ENCODE measurements at places on chromosomes 16 and 17.
A peak's percentile ranks its signal among the peaks of the same experiment; 100 is the strongest.

DNA sequence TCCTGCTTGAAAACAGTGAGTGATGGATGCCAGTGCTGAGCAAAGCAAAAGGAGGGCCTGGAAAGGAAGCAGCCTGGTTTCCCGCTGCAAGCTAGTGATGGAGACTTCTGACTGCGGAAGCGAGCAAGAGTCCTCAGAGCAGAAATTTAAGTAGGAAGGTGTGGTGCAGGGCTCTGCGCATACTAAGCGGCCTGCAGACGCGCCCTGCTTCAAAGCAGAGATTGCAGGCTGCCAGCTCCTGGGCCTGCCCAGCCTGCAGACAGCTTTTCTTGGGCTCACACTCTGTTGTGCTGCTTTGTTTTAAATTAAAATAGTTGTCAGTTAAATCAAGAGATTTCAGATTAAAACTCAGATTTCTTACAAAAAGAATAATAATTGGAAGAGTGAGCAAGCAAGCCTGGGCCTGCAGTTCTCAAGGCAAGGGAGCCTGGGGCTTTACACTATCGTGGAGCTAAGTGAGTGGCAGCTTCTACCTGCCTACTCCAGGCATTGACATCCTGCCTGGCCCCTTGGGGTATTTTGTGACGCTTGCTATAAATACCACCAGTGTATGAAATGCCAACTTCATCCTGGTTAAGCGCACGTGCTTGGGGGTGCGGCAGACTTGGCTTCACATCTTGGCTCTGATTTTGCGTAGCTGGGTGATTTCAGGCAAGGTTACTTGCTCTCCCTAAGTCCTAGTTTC lies 237.3 kb downstream of the XYLT1 start:
- DNase-seq: no peak

- peak; percentile 32 for DNase-seq
Observed at GRCh38 chr17:64281962-64282752, 19.1 kb upstream of the TEX2 start.

DNA sequence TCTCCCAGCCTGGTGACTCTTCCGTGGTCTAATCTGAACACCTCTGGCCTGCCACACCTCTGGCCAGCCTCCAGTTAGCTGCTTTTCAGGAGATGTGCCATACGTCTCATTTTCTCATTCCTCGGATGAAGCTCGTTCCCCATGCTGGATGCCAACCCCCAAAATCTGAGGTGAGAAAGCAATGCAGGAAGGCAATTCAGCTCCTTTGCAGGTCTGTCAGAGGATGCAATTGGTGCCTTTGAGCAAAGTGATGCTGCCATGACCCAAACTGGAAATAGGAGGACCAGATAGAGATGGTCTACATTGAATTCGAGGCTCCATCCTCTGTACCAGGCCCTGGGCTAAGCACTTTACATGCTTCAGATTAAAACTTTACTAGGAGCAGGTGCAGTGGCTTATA lies 11.0 kb upstream of the CUEDC1 start:
- no peak for DNase-seq

GRCh38 chr17:13393841-13394710 lies 207.7 kb downstream of the HS3ST3A1 start:
- no peak for DNase-seq

GRCh38 chr17:7836596-7837407 lies 2.8 kb downstream of the KDM6B start:
- DNase-seq: peak; percentile 99

GRCh38 chr17:7794075-7794663 lies 39.8 kb upstream of the KDM6B start:
- no peak for DNase-seq

GRCh38 chr16:4388271-4389021 lies 16.8 kb downstream of the VASN start:
- no peak for DNase-seq

DNA sequence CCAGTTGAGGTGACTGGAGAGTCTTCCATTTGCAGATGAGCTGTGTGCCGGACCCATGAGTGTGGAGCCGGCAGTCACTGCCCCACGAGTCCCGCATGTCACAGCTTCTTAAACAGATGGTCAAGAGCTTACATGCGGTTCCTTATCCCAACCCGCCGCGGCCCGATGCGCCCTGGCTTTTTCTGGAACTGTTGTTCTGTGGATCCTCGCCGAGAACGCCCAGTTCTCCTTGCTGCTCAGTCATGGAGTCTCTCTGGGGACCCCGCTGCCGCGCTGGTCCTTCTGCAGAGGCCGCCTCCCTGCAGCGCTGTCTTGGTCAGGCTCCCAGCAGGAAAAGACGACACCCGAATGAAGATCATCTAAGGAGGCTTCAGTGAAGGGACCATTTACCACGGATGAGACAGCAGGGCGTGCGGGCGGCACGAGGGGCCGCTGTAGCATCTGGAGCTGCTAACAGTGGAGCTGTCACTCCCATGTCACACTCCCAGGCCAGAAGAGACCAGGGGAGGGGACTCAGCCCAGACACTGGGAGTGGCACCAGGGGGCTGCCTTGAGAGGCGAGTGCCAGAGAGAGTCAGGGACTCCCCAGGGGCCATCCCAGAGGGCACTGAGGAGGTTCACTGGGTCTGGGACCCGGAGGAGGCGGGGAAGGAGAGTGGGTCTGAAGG lies 10.8 kb upstream of the LGALS3BP start:
- DNase-seq: no peak

- DNase-seq: no peak
Observed at GRCh38 chr17:8887301-8887700, 19.8 kb upstream of the PIK3R6 start.

- no peak for DNase-seq
Observed at GRCh38 chr17:51103451-51103850, 17.2 kb downstream of the SPAG9 start.

- peak; percentile 75 for DNase-seq
Observed at GRCh38 chr16:67244387-67245185, 2.7 kb downstream of the FHOD1 start.

- DNase-seq: no peak
Observed at GRCh38 chr16:87534751-87535150, 41.9 kb upstream of the ZCCHC14 start.

DNA sequence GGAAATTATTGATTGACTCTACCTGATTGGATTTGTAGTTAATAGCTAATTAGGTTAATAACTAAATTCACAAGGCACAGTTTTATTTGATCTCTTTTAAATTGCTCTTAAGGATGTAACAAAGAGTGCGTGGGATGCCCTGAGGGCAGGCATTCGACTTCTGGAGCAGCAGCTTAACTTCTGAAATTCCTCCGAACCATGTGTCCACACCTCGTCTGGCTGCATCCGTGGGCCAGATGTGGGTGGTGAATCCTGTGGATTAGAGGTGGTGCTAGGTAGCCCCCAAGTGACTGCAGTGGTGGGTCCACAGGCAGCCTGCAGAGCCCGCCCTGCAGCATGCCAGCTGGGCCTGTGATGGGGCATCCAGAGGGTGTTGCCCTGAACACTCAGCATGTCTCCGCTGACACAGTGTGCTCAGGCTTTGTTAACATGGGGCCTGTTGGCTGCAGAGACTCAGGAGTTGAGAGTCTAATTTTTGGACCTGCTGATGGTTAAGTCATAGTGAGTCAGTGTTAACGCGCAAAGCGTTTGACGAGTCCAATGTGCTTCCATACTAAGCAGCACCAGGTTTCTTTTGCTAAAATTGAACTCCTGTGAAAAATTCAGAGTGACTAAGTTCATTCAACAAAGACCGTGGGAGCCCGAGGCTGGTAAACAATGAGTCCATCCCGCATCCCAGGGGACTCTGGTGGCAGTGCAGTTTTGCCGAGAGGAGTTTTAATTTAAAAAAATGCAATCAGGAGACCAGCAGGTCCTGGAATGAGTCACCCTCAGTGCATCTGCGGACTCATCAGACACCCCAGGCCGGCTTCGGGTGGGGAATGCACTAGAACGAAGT lies 3.8 kb upstream of the NPB start:
- no peak for DNase-seq

- DNase-seq: no peak
Observed at GRCh38 chr16:86091976-86092375, 193.0 kb downstream of the IRF8 start.

DNA sequence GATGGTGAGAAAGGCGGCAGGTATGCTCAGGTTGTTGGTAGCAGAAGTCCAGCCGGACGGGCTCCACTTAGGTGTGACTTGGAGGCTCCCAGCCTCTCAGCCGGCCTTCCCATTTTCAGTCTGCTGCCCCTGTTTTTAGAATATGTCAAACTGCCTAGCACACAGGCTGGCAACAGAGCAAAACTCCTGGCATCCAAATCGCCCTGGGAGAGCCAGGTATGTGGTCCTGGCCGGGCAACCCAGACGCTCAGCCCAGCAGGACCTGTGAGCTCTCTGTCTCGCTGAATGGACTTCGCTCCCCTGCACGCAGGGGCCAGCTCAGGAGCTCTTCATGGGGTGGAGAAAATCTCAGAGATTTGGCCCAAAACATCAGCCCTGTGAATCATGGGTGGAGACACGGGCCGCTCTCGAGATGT lies 147.9 kb upstream of the CHMP6 start:
- no peak for DNase-seq

GRCh38 chr17:75723171-75723930 lies 2.1 kb downstream of the ITGB4 start:
- DNase-seq: peak; percentile 91

GRCh38 chr16:4689864-4690704 lies 3.3 kb upstream of the NUDT16L1 start:
- no peak for DNase-seq

- peak; percentile 88 for DNase-seq
Observed at GRCh38 chr17:7834542-7834956, 532 bp downstream of the KDM6B start.

GRCh38 chr17:19702217-19702641 lies 14.2 kb downstream of the SLC47A2 start:
- no peak for DNase-seq

GRCh38 chr17:15256689-15257088 lies 8.4 kb downstream of the PMP22 start:
- no peak for DNase-seq

DNA sequence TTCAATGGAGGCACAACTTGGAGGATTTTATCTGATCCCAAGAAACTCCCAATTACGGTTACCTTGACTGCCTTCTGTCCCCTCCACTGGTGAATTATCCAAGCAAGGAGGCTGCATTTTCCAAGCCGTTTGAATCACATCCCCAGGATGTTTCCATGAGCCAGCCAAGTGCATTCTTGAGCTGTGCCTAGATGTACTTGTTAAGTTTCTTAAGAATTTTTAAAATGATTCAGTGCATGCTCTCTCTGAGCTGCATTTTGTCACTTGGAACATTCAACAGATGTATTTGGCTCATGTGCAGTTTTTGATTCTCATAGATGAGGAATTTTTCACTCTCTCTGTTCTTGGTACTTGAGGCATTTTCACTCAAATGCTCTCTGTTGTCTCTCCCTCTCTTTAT lies 202.6 kb upstream of the MYOCD start:
- no peak for DNase-seq

DNA sequence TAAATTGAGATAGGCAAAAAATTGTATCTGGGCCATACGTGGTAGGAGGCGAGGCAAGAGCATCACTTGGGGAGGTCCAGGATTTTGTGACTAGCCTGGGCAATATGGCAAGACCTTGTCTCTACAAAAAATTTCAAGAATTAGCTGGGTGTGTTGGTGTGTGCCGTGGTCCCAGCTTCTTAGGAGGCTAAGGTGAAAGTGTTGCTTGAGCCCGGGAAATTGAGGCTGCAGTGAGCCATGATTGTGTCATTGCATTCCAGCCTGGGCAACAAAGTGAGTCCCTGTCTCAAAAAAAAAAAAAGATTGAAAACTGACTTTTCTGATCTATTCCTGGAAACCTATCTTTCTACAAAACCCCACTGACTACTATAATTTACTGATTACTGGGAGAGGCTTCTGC lies 26.7 kb downstream of the CDK12 start:
- no peak for DNase-seq

DNA sequence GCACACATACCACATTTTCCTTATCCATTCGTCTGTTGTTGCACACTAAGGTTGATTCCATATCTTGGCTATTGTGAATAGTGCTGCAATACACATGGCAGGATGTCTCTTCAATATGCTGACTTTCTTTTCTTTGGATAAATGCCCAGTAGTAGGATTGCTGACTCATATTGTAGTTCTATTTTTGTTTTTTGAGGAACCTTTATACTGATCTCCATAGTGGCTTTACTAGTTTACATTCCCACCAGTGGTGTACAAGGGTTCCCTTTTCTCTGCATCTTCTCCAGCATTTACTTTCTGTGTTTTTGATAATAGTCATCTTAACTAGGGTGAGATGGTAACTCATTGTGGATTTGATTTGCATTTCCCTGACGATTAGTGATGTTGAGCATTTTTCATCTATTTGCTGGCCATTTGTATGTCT lies 118.1 kb downstream of the STXBP4 start:
- no peak for DNase-seq

- peak; percentile 58 for DNase-seq
Observed at GRCh38 chr16:87076950-87077749, 240.0 kb downstream of the C16orf95 start.

GRCh38 chr16:90022209-90023077 lies 3.2 kb upstream of the DBNDD1 start:
- DNase-seq: peak; percentile 95

DNA sequence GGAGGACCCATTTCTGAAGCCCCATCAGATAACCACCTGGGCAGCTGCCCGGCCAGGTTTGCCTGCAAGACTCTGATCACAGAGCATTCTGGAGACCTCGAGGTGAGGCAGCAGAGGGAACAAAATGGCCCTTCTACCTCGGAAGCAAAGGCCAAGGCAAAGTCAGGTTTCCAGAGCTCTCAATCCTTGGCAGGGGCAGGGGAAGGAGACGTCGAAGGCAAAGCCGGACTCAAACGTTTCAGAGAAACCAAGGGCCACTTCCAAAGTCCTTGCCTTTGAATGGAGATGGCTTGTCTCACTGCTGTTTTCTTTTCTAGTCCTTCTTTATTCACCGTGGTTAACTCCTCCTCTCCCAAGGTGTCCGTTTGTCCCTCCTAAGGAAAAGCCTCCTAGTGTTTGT lies 355.3 kb downstream of the SOX9 start:
- DNase-seq: no peak

GRCh38 chr17:77496831-77497577 lies 356.2 kb downstream of the SEC14L1 start:
- no peak for DNase-seq

- no peak for DNase-seq
Observed at GRCh38 chr16:67935101-67935401, 1.6 kb downstream of the PSMB10 start.

Data from colonic mucosa (tissue), 4 donors.